Hippocampal formation (tissue), 2 donors: ENCODE measurements at places on chromosomes 1 and 21.

DNA sequence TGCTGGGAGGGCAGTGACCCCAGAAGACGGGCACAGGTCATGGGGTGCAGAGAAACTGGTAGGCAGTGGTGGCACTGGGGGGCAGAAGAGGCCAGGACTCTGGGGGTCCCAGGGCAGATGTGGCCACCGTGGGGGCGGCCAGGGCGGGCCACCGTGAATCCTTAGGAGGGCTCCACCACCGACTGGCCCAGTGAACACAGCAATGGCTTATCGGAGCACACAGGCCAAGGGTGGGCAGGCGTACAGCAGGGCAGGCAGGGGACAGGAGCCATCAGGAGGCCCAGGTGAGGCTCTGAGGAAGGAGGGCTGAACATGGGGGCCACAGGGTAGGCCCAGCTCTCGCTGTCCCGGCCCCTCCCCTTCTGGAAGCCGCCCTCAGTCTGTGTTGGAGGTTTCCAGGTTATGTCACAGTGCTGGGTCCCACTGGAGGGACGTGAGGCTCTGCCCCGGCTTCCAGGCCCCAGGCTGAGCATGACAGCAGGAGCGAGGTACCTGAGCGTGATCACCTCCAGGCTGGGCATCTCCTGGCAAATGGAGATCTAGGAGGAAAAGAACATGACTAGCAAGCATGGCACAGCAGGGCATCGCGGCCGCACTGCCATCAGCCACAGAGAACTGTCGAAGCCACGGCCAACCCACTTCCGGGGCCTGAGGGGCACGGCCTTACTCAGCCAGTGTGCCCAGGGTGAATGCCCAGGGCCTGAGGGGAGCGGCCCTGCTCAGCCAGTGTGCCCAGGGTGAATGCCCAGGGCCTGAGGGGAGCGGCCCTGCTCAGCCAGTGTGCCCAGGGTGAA lies 3.7 kb downstream of the CFAP410 start:
- DNase-seq: no peak

DNA sequence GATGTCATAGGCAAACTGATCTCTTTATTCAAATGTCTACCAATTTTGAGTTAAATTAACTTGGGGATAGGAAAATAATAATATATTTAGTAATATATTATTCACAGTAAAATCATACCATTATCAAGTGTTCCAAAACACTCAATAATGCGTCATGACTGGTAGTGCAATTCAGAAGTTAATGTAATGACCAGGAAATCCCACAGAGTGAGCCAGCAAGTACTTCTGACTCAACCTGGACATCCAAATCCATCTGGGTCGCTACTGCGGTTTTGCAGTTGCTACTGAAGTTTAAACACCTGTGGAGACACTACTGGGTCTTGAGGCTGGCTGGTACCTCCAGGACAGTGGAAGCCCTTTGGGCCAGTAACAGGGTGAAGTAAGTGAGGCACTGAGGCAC lies 44.8 kb downstream of the DPYD start:
- no peak for DNase-seq

GRCh38 chr1:76870037-76870436 lies 2.8 kb downstream of the ST6GALNAC5 start:
- DNase-seq: no peak

DNA sequence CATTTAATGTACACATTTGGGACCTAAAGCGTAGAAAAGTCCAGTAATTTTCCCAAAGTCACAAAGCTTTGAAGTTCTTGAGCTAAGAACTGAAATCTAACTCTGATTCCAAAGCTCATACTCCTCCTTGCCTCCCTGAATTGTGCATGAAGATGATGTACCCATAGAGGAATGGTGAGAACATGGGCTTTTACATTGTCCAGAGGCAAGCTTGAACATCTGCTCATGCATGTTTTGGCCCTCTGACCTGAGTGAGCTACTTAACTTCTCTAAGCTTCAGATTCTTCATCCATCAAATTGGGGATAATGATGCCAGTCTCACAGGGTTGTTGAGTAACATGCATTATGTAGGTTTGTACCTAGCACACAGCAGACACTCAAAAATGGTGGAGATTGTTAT lies 258.4 kb upstream of the HOOK1 start:
- no peak for DNase-seq

- DNase-seq: no peak
Observed at GRCh38 chr1:43936431-43937151, 3.0 kb downstream of the ARTN start.

GRCh38 chr1:84721152-84721551 lies 30.9 kb upstream of the SSX2IP start:
- DNase-seq: no peak

- no peak for DNase-seq
Observed at GRCh38 chr1:38310079-38310478, 263.5 kb upstream of the POU3F1 start.

- DNase-seq: no peak
Observed at GRCh38 chr1:204373911-204374310, 14.2 kb upstream of the PLEKHA6 start.
